Fibroblast of skin of abdomen (primary cell): ENCODE measurements at places on chromosomes 3 and 15.
A peak's percentile ranks its signal among the peaks of the same experiment; 100 is the strongest.

- DNase-seq, result peak; percentile 60
These were observed 169.1 kb downstream of the GAP43 start for GRCh38 chr3:115792206-115792955.

DNA sequence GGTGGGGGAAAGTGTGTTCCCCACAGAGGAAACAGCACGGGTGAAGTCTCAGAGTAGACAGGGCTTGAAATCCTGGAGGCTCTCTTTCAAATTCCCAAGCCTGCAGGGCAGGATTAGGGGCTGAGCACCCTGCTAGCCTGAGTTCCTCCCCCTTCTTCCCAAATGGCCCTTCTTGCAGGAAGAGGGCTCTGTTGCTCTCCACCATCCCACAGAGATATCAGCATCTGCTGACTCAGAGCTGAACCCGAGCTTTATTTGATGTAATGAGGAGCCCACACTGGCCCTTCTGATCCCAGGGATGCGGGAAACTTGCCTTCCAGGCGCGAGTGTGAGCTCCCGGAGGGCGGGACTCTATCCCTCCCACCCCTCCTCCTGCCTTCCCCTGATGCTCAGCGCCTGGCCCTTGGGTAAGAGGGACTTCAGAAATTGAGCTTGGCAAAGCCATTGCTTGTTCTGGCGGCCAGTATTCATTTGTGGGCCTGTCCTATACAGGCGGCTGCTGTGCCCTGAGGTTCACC is 1.4 kb upstream of the STRA6 start:
- DNase-seq, result peak; percentile 75

- DNase-seq, result no peak
These were observed 32.5 kb downstream of the NPTN start for GRCh38 chr15:73600413-73601335.

- no peak for DNase-seq
These were observed 316.0 kb downstream of the RORA start for GRCh38 chr15:60912984-60913697.

DNA sequence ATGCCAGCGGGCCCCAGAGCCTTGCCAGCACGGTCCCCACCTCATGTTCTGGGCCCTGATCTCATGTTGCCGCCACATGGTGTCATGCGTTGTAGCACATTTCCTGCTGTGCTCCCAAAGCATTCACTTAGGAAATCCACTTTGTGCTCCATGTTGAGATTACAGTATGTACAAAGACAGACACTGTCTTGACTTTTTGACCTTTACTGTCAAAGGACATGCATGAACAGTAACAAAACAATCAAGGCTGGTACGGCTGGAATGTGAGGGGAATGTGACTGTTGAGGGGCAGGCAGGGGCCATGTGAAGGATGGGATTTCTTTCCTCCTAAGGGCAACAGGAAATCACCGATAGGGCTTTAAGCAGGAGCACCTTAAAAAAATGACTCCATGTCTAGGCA is 53.3 kb upstream of the RPL32 start:
- no peak for DNase-seq

DNA sequence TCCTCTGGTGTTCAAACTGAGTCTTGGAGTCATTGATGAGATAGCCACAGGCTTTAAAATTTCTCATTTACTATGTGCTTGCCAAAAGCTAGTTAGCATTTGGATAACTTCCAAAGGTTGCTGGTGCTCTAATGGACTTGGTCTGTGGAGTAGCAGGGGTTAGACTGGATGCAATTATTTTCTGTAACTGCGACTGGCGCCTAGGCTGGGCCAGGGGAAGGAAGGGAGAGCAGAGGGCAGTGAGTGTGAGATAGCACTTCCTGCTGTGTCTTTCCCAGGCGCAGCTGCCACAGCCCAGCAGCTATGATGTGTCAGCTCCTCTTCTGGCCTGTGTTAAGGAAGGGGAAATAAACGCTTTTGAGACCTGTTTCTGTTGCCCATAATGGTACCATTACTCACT is 98.6 kb downstream of the MYRIP start:
- DNase-seq, result peak; percentile 3

GRCh38 chr3:122918576-122919290 is 108.8 kb downstream of the SEMA5B start:
- DNase-seq, result peak; percentile 19

- DNase-seq, result no peak
These were observed 124.2 kb downstream of the EEFSEC start for GRCh38 chr3:128277378-128278069.

- no peak for DNase-seq
These were observed 248.1 kb upstream of the TRIM42 start for GRCh38 chr3:140429791-140430190.

DNA sequence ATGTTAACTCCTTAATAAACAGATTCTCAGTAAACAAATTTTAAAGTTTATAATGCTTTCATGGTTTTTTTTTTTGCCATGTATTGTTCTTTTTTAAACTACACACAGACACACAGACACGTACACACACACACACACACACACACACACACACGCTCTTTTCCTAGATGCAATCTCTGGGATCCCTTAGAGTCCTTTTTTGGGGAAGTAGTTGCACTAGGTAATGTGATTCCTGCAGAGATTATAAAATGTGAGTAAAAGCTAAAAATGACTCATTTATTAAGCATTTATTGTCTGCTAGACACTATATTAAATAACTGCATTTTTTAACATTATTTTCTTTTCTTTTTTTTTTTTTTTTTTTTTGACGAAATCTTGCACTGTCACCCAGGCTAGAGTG is 19.9 kb downstream of the NDUFB5 start:
- DNase-seq, result peak; percentile 59

GRCh38 chr3:195047536-195047935 is 223.4 kb downstream of the XXYLT1 start:
- DNase-seq, result no peak

GRCh38 chr15:100596792-100597191 is 5.2 kb downstream of the LINS1 start:
- no peak for DNase-seq

- DNase-seq, result no peak
These were observed 184.4 kb downstream of the RORA start for GRCh38 chr15:61044723-61045122.

GRCh38 chr3:7546253-7546652 is 685.3 kb downstream of the GRM7 start:
- no peak for DNase-seq

DNA sequence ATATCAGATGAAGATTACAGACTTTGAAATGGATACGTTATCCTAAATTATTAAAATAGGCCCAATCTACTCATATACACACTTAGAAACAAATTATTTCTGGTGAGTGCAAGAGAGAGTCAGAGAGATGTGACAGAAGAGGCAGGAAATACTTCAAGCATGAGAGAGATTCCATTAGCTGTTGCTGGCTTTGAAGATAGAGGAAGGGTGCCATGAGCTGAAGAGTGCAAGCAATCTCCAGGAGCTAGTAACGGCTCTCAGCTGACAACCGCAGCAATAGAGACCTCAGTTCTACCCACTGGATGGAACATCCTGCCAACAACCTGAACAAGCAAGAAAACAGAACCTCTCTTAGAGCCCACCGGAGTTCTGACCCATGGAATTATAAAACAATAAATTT is 270.7 kb upstream of the SLITRK3 start:
- DNase-seq, result peak; percentile 53

GRCh38 chr15:69830876-69831275 is 266.8 kb downstream of the TLE3 start:
- peak; percentile 69 for DNase-seq

- DNase-seq, result no peak
These were observed 5.1 kb downstream of the SPATA12 start for GRCh38 chr3:57065588-57065987.

- DNase-seq, result no peak
These were observed 134.0 kb downstream of the LPP start for GRCh38 chr3:188287762-188288505.

DNA sequence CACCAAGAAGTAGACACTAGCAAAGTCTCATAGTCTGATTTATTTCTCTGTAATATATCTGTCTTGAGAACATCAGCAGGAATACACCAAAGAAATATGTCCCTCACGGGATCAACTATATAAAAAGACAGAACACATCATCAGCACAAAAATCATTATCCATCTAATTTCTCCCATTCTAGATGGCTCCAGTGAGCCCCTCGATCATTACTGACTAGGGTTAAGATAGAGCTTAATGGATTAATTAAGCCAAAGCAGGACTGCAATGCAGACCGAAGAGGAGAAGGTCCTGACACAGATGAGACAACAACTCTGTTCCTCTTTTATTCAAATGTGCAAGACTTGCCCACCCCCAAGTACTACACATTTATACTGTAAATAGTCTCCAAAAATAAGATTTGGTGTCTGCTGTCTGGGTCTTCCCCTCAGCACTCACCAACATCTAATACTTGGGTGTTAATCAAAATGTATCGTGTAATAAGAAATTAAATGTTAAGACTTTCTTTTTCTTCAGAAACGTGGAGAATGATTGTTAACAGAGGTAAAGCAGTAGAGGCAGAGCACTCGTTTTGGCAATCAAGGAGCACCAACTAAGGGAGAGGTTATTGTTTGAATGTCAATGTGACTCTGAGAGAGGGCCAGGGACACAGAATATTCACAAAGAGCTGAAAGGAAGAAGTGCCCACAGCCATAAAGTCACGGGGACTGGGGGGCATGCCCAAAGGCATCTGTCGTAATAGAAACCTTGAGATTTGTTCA is 133.6 kb downstream of the TIGIT start:
- DNase-seq, result no peak

GRCh38 chr3:195073866-195074860 is 196.8 kb downstream of the XXYLT1 start:
- no peak for DNase-seq

DNA sequence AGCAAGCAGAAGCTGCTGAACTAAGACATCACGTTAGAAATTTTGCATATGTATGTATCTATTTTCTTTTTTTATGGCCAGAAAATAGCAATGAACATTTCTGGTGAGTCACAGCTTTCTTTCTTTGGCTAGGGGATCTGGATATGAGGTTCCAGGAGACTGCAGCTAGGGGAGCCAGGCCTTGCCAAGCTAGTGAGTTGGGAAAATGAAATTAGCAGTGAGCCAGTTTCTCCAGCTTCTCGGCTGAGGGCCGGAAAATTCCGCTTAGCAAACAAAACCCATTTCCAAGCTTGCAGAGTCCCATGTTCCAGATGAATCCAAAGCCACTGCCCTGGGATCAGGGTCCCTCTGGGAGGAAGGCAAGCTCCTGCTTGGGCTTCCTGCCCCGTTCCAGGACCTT is 137.6 kb downstream of the SRGAP3 start:
- peak; percentile 18 for DNase-seq

DNA sequence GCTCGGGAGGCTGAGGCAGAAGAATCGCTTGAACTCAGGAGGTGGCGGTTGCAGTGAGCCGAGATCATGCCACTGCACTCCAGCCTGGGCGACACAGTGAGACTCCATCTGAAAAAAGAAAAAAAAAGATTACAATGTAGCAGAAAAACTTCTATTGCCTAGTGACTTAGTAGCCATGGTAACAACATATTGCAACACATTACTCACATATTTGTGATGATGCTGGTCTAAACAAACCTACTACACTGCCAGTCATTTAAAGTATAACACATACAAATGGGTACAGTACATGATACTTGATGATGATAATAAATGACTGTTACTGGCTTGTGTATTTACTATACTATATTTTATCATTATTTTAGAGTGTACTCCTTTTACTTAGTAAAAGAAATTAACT is 125.6 kb downstream of the PLOD2 start:
- DNase-seq, result peak; percentile 16

GRCh38 chr15:83733691-83734090 is 79.8 kb downstream of the ADAMTSL3 start:
- no peak for DNase-seq

DNA sequence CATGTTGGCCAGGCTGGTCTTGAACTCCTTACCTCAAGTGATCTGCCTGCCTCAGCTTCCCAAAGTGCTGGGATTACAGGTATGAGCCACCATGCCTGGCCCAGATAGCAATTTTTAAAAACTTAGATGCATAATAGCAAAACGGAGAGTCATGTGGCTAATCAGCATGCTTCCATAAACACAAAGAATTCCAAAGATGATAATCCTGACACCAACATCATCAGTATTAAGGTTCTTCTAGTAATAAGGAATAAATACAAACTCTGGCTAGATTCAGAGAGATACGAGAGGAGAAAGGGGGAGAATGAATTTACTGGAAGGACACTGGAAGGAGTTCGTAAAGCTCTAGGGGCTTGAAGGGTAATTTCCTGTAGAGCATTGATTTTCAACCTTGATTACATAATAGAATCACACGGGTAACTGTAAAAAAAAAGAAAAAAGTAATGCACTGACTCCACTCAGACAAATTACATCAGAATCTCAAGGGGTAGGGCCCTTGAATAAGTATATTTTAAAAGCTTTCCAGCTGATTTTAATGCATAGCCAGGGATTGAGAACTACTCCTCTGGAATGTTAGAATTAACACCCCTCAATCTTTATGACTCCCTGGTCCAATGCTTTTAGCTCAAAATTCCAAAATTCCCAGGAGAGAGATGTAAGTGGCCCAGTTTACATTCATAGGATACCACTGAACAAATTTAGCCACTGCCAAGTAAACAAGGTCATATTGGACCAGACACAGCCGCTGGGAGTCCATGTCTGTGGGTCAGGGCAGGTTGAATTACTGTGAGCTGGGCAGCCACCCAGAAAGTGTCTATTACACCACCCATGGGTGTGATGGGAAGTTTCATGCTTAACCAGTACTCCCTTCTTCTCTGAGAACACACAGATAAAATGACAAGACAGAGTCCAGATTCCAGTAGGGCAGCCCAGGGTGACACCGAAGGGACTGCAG is 243.9 kb downstream of the TBL1XR1 start:
- DNase-seq, result peak; percentile 72

DNA sequence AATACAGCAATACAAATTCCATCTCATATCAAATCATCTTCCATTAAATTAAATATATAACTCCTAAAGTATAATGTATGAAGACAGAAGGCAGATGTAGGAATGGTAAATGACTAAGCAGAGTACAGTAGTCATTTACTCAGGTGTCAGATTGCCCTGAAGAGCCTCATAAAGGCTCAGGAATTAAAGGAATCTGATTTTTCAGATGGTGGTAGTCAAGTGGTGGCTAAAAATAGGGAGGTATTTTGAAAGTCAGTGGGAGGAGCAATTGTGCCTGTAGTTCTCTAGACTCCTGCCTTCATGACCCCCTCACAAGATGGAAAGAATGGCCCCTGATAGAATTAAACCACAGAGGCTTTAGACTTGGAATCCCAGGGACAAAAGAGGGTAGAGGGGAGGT is 142.7 kb upstream of the SYNPR start:
- DNase-seq, result peak; percentile 81

GRCh38 chr15:98843844-98844243 is 163.7 kb downstream of the PGPEP1L start:
- no peak for DNase-seq

GRCh38 chr3:133376810-133377209 is 23.0 kb upstream of the BFSP2 start:
- peak; percentile 8 for DNase-seq

GRCh38 chr3:37993820-37994638 is 3.4 kb downstream of the VILL start:
- DNase-seq, result peak; percentile 80

- DNase-seq, result peak; percentile 13
These were observed 54.2 kb upstream of the MCTP2 start for GRCh38 chr15:94177112-94177511.

GRCh38 chr3:94525043-94525442 is 462.2 kb downstream of the NSUN3 start:
- DNase-seq, result peak; percentile 38
